Stimulated activated CD4-positive, alpha-beta T cell treated with anti-CD3 and anti-CD28 coated beads, Interleukin-2, amount 100 ng/mL, for 4 hours (primary cell): ENCODE measurements at places on chromosomes 12 and 14.

DNA sequence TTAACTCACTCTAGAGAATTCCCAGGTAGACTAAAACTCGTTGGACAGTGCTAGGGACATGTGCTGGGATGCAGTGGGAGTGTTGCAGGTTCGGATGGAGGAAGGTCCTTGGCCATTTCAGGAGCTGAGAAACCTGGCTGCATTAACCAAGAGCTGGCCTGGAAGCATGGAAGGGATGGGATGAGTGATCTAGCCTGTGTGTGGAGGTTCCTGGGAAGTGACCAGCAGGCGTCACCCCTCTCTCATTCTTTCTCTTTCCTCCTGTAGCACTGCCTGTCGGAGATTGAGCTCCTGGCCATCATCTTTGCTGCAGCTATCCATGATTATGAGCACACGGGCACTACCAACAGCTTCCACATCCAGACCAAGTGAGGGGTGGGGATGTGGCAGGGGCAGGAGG is 15.6 kb downstream of the PPP1R1A start:
- no peak for DNase-seq

GRCh38 chr14:91279354-91279753 is 34.9 kb upstream of the GPR68 start:
- DNase-seq = no peak

DNA sequence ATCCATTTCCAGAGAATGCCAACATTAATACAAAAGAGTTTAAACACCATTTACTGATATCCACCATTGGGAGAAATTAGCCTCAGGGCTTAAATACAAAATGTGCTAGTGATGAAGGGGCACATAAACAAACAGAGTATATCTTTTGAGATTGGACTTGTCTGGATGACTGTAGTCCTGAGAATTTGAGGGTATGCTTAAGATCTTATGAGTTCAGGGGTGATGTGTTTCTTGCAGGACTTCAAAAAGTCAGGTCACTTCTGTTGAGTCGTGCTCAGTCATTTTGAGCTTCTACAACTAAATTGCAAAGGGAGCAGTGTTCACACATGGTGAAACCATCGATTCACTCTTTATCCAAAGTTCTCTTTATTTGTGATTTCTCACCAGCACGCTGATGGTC is 425.7 kb downstream of the ATP23 start:
- DNase-seq = no peak

- DNase-seq = no peak
Observed at GRCh38 chr12:101838628-101839323, 8.0 kb upstream of the GNPTAB start.

DNA sequence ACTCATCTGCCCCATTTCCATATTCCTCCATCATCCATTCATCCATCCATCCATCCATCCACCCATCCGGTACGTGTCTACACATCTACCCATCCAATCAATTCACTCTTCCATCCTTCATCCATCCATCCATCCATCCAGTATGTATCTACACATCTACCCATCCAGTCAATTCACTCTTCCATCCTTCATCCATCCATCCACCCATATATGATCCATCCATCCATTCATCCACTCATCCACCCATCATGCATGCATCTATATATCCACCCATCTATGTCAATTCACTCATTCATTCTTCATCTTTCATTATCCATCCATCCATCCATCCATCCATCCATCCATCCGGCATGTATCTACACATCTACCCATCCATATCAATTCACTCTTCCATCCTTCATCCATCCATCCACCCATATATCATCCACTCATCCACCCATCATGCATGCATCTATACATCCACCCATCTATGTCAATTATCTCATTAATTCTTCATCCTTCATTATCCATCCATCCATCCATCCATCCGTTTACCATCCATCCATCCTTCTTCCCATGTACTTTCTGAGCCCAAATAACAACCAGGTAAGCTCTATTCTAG is 108.6 kb upstream of the NOS1 start:
- no peak for DNase-seq

GRCh38 chr12:67034110-67034879 is 234.9 kb upstream of the CAND1 start:
- DNase-seq = no peak

DNA sequence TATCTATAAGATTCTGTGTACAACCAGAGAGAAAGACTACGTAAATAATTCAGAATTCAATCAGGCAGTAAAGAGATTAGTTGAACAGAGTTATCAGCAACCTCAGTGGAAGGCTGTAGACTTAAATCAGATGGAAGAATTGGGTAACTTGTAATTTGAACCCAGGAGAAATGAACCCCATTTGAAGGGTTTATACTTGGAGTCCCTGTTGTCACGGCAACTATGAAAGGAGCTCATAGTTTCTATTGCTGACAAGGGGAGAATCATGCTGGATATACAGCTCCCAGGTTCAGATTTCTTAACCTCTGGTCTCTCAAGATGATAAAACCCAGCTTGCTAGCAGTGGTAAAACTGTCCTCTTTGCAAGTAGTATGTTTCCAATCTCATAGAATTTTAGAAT is 54.4 kb upstream of the BMP4 start:
- DNase-seq = no peak

DNA sequence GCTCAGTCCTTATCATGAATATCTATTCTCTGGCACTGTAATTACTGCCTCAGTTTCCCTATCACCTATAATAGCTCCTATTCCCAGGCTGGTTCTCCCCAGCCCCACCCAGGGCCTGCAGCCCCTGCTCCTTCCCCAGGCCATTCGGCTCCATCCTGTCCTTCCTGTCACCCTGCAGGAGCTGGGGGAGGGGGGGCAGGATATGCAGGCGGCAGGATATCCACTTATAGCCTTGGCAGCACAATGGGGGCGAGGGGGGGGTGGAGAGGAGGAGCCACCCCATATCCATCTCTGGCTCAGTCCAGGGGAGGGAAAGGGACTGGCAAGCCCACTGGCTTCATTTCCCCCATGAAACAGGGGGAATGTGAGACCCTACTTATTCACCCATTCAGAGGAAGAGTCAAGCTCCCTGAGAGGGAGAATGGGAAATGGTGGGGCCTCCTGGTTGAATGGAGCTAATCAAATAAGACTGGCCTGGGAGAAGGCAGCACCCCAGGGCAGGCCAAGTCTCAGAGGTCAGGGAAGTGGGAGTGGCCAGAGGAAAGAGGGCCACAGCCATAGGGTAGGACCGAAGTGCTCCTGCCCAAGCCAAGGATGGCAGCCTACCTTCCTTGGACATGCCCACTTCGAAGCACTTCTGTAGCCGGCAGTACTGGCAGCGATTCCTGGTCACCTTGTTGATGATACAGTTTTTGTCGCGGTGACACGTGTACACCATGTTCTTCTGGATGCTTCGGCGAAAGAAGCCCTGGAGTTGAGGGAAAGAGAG is 7.8 kb upstream of the ITGB7 start:
- no peak for DNase-seq

- DNase-seq = no peak
Observed at GRCh38 chr14:75854111-75854799, 127.5 kb downstream of the TGFB3 start.

- peak; percentile 7 for DNase-seq
Observed at GRCh38 chr12:43776498-43776897, 17.7 kb downstream of the IRAK4 start.

DNA sequence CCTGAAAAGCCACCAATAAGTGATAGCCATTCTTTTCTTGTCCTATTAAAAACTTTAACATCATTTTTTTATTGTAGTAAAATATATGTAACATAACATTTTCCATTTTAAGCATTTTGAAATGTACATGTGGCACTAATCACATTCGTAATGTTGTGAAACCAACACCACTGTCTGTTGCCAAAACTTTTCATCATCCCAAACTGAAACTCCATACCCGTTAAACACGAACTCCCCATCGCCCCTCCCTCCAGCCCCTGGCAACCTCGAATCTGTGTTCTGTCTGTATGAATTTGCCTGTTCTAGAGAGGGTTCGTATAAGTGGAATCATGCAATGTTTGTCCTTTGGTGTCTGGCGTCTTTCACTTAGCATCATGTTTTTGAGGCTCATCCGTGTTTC is 75.9 kb downstream of the CCDC92 start:
- DNase-seq = no peak
